ENCODE measurements at places on chromosomes 4 and X. TPM values are rescaled to one million over a fixed set of nuclear protein-coding genes. Genes with fewer than 3 reads are reported as not detected.

CFAP47 gene
- not detected for total RNA-seq

MEPE gene
- not detected for total RNA-seq

DNA sequence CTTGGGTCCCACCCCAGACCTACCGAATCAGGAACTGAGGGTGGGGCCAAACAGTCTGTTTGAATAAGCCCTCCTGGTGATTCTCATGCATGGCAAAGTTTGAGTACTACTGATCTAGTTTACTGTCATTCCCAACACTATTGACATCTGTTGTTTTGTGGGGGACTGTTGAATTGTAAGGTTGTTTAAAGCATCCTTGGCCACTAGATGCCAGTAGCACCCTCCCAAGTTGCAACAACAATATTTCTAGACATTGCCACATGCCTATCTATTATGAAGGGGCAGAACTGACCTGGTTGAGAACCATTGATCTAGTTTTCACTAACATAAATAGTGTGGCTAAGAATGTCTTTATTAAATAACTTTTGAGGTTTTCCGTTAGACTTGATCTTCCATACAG, 15.1 kb downstream of the TAF9B start:
- no peak for DNase-seq

DNA sequence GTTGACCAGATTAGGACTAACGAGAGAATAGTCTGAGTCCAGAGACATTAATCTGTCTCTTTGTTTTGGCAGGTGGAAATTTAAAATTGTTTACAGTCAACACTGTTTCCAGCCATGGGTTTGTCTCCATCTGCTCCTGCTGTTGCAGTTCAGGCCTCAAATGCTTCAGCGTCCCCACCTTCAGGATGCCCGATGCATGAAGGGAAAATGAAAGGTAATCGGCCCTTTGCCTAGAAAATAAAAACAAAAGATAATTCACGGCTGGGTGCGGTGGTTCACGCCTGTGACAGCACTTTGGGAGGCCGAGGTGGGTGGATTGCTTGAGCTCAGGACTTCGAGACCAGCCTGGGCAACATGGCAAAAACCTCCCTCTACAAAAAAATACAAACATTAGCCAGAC, 815 bp downstream of the HCCS start:
- DNase-seq: peak; percentile 34

DNA sequence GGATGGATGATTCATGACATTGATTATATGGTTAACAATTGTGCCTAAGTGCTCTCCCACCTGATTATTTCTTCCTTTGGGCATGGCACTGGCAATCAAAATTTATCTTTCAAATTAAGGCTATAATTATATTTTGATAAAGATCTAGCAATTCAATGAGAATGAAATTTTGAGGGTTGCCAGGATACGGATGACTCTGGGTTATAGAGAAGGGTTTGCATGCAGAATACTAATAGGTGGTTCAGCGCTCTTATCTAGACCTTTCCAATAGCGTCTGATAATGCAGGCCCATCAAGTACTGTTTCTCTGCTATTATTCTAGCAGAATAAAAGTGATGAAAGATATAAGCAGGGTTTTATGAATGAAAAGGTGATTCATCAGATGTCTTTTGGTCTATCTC, 74.9 kb upstream of the SCML1 start:
- no peak for DNase-seq

TLR8 gene
- not detected for total RNA-seq

- no peak for DNase-seq
Measured at GRCh38 chr4:52376132-52376704, 282.9 kb downstream of the USP46 start.

- no peak for DNase-seq
Measured at GRCh38 chr4:76990288-76991080, 40.9 kb downstream of the SEPTIN11 start.

UGT2A3 gene
- total RNA-seq: not detected

- peak; percentile 72 for DNase-seq
Measured at GRCh38 chrX:154541896-154542722, 4.5 kb downstream of the G6PD start.

RIBC1 gene
- not detected for total RNA-seq
